ENCODE measurements at places on chromosomes 6 and 20.

DNA sequence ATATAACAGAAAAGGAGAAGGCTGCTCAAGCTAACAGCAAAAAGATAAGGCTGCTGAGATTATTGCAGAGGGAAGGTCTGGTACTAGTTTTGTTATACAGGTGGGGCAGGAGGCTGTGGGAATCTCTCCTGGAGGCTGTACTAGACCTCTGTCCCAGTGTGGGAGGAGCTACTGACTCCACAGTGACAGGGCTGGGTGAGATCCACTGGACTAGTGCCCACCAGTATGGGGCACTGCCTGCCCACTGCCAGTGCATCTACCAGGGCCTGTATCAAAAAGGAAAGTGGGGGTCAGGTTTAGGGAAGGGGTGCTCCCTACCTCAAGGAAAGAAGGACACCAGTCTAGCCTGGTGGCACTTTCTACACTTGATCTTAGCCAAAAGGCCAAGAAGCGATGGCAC, 30.1 kb downstream of the GSTA2 start:
- no peak for DNase-seq

DNA sequence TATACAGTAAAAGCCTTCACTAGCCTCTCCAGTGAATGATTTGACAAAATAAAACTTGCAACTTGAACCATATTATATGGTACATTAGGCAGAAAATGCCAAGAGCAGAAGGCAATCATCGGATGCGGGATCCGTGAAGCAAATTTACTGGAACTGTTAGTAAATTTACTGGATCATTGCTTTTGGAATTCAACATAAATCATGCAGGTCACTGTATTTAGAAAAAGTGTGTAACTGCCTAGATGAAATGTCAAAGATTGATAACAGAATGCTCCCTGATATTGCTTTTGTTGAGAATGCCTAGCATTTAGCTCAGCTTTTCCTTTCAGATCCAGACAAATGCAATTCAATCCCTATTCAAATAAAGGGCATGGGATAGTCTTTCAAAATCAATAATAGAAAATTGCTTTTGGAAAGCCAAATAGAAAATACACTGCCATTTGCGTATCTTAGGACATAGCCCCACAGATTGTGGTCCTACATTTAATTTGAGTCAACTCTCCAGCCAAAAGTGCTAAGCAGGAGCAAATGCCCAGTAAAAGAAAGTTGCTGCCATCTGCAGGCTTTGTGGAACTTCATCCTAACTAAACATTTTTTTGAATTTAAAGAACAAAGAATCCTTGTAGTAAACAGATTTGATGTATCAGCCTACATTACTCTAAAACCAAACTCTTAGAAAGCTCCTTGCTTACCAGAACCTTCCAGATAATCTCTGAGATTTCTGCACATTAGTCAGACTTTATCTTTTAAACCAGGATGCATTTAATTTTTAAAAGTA, 109.5 kb upstream of the HSF2 start:
- DNase-seq = no peak

DNA sequence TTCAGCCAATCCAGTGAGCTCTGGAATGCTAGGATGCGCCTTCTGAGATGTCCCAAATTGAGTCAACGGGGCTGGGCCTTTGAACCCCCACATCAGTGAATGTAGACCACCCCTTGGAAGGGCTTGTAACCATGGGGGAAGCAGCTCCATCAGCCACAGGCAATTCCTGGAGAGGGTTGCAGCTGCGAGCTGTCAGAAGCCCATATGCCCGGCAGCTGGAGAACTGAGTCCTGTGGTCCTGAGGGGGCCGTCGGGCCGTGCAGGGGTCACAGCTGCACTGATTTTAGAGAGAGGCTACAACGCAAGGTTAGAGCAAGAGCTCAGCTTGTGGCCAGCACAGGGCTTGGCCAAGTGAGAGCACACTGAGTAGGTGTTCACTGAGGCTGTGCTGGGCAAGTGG, 121.3 kb downstream of the TOX2 start:
- DNase-seq = no peak

DNA sequence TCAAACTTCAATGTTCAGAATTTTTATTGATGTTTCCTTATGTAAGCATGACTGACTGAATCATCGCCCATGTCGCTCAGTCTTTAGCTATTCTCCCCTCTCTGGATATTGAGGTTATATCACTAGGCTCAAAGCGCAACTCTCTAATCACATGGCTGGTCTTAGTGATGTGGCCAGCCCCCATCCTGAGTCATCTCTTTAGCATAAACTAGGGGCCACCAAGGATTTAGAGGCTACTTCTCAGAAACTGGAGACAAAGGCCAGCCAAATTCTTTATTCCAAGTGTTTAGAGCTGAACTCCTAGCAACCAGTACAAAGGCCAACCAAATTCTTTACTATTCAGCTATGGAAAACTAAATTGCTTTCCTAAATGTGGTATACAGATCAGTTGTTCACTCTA, 61.4 kb downstream of the FAM135A start:
- no peak for DNase-seq

- DNase-seq = peak; percentile 43
Measured at GRCh38 chr6:7138921-7139358, 31.2 kb downstream of the RREB1 start.

DNA sequence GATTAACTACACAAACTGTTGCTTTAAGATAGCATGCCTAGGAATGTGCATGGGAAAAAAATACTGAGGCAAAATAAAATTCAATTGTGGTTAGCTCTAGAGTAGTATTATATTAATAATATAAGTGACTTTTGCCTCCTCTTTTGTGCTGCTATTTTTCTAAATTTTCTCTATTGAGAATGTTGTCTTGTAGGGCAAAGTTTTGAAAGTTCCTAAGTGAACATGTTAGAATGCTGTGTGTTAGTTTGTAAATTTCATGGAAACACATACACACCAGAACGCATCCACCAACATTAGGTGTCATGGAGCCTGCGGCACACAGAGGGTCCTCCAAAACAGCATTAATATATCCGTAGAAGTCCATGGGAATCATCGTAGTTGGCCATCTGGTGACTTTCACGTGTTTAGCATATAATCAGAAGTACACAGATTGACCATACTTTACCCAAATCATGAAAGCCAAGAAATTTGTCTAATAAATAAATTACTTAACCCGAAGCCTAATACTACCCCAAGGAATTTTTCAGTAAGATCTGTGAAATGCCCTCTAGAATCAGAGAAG, 25.6 kb downstream of the ARHGAP18 start:
- no peak for DNase-seq

DNA sequence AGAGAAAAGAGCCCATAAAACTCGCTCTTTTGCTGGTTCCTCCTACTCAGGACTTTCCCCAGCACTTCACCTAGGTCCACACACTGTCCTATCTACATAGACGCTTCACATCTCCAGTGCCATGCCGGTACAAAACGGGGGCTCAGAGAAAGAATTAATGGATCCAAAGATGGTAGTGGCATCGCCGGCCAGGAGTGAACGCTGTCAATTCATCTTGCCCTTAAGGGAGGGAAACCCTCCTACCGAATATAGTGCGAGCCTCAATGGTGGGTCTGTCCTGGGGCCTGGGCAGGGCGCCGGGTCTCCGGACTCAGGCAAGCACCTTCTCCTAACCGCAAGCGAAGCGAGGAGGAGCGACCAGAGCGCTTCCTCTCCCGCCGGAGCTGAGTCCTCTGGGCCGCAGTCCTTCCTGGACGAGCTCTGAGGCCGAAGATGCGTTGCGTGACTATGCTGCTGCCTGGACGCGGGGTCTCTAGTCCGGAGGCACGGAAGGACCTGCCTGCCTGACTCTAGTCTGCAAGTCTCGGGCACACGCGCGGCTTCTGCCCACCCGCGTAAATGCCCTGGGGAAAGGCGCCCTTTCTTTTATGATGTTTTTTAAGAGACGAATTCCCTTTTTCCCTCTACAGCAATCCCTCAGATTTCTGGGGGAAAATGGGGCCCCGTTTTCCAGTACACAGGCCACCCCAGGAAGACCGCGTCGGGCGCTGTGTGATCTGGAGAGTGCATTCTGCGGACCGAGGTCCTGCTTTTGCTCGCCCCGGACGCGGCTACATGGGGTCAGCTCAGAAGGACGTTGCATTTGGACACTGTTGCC, 100.1 kb upstream of the PRDM1 start:
- DNase-seq = no peak

GRCh38 chr6:29724937-29725869, 2.0 kb downstream of the HLA-F start:
- no peak for DNase-seq

GRCh38 chr6:63600136-63600535, 27.9 kb downstream of the LOC128125822 start:
- no peak for DNase-seq

- no peak for DNase-seq
Measured at GRCh38 chr6:146433881-146434731, 109.5 kb upstream of the RAB32 start.

- DNase-seq = no peak
Measured at GRCh38 chr20:31840906-31841816, 4.2 kb downstream of the FOXS1 start.

DNA sequence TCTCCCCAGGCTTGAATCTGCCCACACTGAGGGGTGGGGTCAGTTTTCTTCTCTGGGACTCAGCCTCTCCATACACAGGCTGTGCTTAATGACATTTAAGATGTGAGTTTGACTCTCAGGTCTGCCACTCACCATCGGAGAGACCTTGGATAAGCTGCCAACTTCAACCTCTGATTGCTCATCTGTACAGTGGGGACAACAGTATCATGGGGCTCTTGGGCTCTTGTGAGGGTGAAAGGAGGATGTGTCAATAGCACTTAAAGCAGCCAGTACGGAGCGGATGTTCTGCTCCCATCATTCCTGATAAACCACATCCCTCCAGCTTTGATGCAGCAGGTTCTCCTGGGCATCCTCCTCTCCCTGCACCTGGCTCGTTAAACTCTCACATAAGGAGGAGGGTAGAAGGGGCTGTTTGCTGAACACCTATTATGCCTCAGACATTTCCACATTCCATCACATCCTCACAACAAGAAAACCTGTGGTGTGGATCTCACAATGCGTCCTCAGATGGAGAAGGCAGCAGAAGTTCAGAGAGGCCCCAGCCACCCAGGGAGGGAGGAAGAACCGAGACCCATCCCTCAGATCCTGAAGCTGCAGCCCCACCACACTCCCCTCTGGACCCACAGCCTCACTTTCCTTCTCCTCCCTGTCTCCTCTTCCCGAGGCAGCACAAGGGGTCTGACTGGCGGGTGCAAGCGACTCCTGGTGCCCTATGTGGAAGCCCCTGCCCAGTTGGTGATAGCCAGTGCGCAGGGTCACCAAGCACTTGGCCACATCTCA, 1.9 kb upstream of the PDYN start:
- DNase-seq = no peak

DNA sequence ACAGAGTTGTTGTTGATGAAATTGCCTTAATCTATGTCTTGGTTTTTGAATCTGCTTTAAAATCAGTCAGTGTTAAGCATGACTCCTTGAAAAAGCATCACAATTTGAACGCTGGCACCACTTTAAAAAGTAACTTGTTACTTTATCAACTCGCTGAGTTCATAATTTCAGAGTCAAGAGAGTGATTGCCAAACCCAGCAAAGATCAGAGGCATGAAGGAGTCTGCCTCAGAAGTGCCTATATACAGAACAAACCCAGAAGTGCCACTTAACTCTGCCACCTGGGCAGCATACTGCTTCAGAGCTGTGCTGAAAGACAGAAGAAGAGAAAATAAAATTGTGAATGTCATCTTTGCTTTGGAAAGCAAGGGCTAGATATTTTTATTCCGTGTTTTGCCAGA, 73.6 kb upstream of the HCRTR2 start:
- DNase-seq = no peak

GRCh38 chr6:12767016-12767415, 50.4 kb downstream of the PHACTR1 start:
- no peak for DNase-seq

- DNase-seq = no peak
Measured at GRCh38 chr6:134768931-134769330, 181.0 kb downstream of the ALDH8A1 start.

GRCh38 chr6:132179955-132180354, 221.3 kb downstream of the MOXD1 start:
- no peak for DNase-seq

- DNase-seq = no peak
Measured at GRCh38 chr20:44087857-44088120, 99.2 kb downstream of the JPH2 start.

GRCh38 chr20:10555865-10556308, 117.9 kb downstream of the JAG1 start:
- peak; percentile 46 for DNase-seq

- DNase-seq = no peak
Measured at GRCh38 chr6:5384276-5384675, 123.0 kb downstream of the FARS2 start.

DNA sequence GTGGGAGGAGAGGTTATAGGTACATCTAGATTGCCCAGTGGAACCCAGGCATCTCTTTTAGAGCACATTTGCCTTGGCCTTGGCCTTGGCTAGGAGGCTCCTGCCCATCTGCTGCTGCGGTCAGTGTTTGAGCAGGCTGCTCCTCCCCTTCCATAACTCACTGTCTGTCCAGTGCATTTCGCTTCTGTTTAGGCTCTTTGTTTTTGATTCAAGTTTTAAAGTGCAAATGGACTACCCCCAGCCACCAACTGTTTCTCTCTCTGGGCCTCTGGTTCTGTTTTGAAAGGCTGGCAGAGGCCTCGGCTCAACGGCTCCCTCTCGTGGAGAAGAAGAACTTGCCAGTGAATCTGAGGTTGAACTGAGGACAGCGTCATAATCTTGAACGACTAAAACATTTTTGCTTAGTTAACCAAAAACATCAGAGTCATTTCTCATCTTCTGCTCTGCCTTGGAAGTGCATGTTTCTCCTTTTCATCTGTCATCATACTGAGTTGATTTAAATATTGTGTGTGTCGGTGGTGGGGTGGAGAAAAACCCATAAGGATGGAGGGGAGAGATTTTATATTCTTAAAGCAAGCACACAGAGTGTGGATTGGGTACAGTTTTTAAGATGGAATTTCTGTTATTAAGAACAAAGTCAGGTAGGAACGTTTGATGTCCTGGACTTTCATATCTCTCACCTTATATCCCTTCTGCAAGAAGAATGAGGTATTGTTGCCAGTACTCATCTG, 171.4 kb downstream of the DTNBP1 start:
- DNase-seq = peak; percentile 56

GRCh38 chr6:144758602-144759001, 473.5 kb downstream of the UTRN start:
- peak; percentile 30 for DNase-seq

GRCh38 chr20:52760791-52761190, 211.4 kb upstream of the TSHZ2 start:
- DNase-seq = no peak

DNA sequence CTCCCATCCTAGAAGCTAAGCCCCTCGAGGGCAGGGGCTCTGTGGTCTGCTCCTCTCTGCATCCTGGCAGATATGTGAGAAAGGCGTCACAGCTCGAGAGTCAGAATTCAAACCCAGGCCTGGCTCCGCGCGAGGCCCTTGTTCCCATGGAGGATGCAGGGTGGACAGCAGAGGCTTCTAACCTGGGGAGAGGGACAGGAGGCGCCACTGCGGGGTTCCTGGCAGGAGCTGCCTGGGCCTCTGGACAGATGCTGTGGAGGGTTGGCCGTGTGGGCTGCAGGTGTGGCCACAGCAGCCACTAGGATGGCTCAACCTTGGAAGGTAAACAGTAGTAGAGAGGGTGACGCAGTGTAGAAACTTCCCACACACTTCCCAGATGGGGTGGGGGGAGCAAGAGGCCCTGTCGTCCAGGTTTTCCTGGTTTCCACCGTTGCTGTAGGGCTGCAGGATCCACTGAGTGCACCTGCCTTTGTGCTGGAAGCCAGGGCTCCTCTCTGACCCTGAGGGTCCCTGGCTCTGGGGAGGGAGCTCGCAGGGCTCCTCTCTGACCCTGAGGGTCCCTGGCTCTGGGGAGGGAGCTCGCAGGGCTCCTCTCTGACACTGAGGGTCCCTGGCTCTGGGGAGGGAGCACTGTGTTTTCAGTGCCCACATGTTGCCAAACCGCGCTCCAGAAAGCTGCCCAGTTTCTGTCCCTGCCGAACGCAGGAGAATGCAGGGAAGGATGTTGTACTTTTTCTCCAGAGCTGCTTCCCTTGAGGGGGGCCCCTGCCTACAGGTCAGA, 14.2 kb downstream of the RBM38 start:
- DNase-seq = no peak

All from RWPE1 (cell line).